ENCODE measurements at places on chromosomes 4 and X.
A peak's percentile ranks its signal among the peaks of the same experiment; 100 is the strongest.

DNA sequence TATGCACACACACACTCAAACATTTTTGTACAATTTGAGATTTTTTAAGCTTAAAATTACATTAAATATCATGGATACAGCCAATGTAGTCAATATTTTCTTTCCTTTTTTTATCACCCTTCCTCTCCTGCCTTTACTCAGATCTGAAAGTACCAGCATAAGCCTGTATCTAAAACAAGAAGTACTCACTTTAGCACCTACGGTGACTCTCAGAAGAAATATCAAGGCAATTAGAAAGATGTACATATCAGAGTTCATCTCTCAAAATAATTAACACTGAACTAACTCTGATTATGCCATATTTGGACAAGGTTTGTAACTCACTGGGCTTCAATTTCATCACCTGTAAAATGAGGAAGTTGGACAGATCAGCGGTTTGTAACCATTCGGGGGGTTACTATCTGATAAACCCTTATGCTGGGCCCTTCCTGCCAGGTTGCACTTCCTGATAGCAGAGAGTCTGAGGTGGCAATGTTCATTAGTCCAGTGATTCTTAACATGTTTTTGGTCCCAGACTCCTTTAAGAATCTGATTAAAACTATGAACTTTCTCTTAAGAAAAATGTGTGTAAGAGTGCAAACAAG lies 5.7 kb upstream of the GPR174 start:
- DNase-seq: peak; percentile 65

DNA sequence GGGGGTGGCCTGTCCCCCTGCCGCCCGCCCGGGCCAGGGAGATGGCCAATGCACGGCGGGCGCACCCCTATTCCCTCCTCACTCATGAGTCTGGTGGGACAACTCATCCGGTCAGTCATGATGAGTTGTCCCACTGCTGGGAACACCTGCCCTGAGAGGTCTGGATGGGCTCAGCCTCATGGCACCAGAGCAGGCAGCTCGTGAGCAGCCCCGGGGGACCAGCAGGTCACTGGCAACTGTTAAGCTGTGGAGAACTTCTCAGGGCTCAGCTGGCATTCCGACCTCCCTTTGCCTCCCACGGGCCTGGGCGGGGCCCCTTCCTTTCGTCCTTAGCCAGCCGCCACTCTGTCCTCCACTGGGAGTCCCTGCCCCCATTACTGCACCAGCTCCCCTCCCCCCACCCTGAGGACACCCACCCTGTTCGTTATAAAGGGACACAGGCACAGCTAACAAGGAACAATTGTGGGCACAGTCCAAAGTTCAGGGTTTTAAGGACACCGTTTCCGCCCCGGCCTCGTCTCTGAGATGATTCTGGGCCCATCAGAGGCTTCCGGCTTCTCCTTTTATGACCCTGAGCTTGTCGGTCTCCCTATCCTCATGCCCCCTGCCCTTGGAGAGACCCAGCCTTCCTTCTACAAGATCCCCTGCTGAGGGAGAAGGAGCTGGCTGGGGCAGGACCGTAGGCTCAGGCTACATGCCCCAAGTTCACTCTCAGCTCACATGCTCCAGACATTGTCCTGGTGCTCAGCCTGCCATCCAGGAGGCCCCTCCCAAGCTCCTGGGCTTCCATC lies 14.6 kb upstream of the KIAA0232 start:
- no peak for DNase-seq

DNA sequence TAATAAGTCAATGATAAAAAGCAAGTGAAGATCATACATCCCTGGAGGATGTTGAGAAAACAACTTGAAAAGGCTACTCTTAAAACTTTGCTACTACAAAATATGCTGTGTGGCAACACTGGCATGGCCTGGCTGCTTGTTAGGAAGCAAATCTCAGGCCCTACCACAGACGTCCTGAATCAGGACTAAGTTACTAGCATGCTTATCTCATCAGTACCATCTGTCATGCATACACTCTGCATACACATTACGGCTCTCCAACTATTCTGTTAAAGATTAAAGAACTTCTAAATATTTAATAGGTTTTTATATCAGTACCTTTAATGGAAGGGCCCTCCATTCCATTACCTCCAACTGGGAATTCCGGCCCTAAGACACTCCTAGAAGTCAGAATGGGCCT lies 8.2 kb downstream of the PAPSS1 start:
- DNase-seq: no peak

DNA sequence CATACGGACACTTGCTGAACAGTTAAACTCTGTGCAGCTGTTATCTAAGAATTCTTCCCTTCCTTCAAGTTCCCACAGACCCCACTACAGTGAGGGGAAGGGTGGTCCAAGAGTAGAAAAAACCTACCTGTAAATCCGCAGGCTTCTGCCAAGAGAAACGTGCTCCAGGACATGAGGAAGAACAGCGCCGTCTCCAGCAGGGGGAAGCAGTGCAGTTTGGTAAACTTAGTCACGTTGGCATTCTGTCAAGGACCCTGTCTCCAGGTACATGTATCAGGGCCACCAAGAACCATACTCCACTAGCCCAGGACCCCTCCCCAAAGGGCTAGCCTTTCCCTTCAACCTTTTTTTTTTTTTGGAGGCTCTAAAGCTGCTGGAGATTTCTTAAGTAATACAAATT lies 79.9 kb downstream of the CHST7 start:
- no peak for DNase-seq

DNA sequence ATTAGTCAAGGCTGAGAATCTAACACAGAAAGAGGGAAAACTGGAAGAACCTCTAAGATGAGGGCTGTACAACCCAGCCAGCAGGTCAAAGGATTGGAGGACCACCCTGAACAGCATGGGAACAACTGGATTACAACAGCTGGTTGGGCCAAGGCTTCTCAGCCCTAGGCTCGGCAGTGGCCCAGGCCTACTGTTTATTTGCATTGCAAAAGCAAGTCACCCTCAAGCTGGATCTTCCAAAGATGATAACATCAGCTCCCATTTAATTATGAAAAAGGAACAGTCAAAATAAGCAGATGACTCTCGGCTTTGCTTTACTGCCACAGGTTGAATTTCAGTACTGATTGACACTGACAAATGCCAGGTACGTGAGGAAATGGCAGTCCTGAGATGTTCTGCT lies 61.8 kb downstream of the GPC3 start:
- DNase-seq: no peak

DNA sequence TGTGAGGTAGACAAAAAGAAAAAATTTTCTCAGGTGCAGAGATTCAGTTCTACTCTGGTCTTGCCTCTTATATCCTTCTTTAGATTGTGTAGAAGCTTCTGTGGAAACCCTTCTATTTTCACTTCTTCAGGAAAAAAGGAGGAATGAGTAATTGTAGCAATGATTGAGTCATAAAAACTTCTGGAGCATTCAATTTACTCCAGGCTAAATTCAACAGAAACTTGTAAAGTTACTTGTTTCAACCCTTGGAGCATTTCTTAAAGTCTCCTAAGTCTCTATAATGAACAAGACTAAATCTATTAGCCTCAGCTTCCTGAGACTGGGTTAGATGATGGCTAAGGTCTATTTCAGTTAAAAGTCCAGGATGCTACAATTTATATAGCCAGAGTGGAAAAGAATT lies 29.9 kb downstream of the BOD1L1 start:
- no peak for DNase-seq

DNA sequence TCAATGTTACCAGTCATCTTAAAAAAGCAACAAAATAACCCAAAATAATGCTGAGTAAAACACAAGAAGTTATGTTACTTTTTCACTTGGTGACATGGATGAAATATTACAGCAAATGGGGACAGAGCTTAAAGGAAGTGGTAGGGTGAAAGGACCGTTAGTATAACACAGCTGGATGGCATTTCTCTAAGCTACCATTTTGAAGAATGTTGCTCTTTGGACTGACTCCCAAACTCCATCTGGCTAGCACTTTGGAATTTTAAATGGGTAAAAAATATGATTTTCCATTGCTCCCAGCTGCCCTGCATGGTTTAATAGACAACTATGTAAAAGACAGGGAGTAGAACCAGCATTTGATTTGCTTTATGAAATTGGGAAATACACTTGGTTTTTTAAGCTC lies 27.6 kb downstream of the CLCN5 start:
- DNase-seq: no peak

DNA sequence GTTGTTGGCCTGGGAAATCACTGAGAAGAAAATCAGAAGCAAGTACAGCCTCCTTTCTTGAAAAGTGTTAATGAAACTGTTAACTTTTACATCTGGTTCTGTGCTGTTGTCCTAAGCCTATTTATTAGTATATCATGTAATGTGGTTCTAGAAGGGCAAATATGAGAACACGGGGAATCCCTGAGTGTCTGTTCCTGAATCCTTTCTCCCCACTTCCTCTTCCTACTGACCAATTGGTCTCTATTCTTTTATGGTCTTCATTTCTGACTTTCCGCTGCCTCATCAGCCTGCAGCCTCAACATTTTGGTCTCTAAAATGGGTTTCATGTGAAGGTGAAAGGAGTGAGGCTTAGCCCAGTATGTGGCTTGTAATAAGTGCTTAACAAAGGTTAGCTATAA lies 159.9 kb upstream of the MAMLD1 start:
- no peak for DNase-seq

DNA sequence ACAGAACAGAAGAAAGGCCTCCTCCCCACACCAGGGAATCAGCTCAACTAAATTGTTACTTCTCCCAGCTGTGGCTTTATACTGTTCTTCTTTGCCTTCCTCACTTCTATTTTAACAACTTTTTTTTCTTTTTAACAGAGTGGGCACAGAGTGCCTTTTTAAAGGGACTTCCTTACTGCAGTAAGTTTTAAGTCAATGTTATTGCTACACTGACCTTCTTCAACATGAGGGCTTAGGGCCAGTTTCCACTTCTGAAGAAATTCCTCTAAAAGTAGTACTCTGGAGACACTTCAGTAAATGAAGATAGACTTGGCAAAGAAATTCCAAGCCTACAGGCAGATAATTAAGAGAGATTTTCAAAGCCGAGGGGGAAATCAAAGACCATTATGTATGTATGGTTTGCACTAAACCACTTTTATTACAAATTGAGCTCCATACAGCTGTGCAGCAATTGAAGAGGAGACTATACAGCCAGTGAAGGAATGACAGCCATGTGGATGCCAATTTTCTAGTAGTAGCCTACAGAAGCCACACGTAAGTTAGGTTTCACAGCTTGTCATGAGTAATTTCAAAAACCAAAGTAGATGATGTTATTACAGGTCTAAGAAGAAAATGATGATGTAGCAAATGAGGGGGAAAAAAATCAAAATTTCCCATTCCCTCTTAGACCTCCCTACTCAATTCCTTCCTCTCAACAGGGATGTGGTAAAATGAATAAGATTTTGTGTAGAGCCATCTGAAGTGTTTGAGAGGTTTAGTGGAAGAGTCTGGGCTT lies 36.9 kb upstream of the RASGEF1B start:
- DNase-seq: no peak

GRCh38 chr4:82865592-82865991 lies 25.4 kb downstream of the SEC31A start:
- DNase-seq: no peak

- DNase-seq: no peak
Observed at GRCh38 chr4:64889906-64890610, 480.8 kb upstream of the TECRL start.

DNA sequence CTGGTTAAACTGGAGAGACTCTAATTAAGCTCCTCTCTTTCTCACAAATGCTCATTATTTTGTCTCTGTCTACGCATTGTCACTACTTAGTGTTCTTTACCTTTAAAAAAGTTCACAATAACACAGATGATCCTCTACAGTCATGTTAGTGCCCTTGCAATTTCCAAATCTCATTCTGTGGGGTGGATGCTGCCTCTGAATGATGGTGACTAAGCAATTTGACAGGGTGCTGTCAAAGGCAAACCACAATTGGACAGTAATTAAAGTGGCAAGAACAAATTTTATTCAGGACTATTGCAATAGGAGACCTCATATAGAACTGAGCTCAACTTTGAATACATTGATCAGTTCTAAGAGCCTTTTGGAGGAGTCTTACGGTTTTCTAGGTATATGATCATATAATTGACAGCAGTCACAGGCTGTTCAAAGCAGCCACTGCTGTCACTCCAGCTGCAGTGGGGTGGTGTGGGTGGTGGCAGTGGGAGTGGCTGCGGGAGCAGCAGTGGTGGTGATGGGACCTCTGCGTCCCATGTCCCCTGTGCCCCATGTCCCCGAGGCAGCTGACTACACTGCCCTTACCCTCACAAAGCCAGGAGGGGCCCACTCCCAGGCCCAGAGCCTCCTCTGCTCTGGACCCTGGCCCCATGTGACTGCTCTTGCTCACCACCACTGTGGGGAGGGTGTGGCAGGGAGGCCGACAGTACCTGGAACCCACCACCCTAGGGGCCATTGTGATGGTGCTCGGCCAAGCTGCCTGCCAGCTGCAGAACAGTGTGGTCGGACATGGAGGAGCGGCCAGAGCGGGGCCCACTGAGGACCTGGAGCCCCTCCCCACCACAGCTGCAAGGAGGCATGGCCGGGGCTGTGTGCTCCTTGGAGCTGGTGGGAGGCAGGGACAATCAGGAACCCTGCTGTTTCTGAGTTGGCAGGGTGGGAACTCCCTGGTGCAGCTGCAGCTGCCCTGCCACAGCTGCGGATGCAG lies 30.4 kb upstream of the PAGE1 start:
- DNase-seq: no peak

GRCh38 chr4:168437192-168437943 lies 42.9 kb downstream of the DDX60L start:
- DNase-seq: no peak

DNA sequence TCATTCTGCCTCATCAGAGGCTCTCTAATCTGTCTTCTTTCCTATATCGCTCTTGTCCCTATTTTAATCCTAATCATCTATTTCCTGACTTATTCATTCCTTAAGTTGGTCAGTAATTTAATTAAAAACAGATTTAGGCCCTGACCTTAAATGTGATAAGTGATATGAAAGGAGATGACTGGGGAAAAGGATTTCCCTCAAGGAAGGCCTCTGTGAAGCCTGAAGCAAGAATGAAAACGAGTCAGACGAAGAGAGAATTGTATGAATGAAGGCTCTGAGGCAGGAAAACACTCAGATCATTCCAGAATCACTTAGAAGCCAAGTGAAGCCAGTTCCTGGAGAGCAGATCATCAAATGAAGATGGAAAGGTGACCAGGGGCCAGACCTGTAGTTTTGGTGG lies 22.1 kb downstream of the PKD2 start:
- no peak for DNase-seq

- no peak for DNase-seq
Observed at GRCh38 chr4:118327554-118328241, 25.1 kb downstream of the PRSS12 start.

DNA sequence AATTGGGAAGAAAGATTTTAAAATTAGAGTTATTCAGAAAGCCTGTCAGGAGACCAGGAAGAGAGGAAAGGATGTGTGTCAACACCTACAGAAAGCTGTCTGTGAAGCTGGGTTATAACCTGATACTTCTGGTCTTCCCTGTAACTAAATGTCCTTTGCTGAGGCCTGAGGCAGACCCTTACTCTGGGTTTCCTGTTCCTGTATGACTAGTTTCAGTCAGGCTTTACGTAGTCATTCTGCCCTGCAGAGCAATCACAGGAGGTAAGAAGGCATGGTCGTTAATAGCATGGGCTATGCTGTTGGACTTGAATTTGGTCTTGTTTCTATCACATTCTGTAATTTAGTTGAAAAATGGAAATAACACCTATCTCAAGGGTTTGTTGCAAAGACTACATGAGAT lies 110.5 kb upstream of the IGFBP7 start:
- no peak for DNase-seq
